Activated naive CD4-positive, alpha-beta T cell treated with anti-CD3 and anti-CD28 coated beads, Interleukin-2, amount 50 U/mL, for 72 hours (primary cell): ENCODE measurements at places on chromosomes 13 and 19. TPM values are rescaled to one million over a fixed set of nuclear protein-coding genes. Genes with fewer than 3 reads are reported as not detected.

DNA sequence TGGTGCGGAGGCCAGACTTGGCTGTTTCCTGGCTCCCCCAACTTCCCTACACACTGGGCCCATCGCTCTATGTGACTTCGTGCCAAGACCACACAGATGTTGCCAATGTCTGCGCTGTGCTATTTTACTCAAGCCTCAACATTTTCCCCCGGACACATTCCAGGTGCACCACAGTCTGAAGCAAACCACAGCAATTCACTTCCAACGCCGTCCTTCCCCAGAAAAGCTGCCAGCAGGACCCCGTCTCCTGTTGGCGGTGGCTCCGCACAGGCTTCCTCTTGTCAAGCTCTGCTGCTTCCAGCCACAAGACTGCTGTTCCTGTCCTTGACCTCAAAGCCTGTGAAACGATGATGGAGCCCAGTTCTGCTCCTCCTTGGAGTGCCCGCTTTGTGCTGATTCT, 100.7 kb downstream of the CRYL1 start:
- no peak for DNase-seq

TJP3 gene
- 6.3 TPM for total RNA-seq

GRCh38 chr19:10430505-10431253, 10.3 kb downstream of the PDE4A start:
- no peak for DNase-seq

ATP4A gene
- not detected for total RNA-seq
